Adipocyte (in vitro differentiated cells): ENCODE measurements at places on chromosomes 12 and 14.

DNA sequence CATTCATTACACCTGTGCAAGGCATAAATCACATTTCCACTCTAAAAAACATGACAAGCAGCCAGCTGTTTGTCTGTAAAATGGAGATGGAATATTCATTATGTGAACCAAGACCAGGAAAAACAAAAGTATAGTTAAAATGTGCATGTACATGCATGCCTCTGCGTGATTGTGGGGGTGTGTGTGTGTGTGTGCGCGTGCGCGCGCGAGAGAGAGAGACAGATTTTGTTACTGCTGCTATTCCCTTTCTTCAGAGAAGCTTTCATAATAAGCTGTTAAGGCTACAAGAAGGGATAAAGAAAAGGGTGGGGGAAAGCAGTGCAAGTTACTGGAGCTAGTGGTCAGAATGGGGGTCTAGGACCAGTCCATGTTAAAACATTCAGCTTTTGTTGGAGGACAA is 430.3 kb downstream of the NAV3 start:
- DNase-seq = no peak

GRCh38 chr12:66030217-66030781 is 100.3 kb downstream of the LLPH start:
- no peak for DNase-seq

DNA sequence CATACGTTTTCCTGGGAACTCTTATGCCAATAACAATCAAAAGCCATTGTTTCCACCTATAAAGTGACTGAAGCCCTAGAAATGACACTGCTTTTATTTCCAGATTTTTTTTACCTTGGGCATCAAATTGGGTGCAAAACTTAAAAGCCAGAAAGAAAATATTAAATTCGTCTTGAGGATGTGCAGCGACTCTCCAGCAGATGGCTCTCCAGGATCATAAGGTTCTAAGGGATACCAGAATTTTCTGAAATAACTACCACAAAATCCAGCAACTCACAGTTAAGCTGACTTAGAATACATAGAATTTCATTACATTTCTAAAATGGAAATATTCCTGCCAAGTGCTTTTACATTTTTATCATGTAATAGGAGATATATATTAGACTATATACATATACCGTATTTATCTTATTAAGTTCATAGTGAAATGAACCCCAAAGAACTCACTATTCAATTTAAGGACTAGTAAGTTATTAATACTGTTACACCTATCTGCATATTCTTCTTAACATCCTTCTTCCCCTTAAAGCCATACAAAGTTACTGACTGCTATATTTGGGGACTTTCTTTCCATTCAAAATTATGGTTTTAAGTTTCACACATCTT is 44.0 kb downstream of the ARMH4 start:
- DNase-seq = peak; percentile 85

GRCh38 chr14:67851785-67852410 is 32.3 kb downstream of the RAD51B start:
- DNase-seq = no peak

DNA sequence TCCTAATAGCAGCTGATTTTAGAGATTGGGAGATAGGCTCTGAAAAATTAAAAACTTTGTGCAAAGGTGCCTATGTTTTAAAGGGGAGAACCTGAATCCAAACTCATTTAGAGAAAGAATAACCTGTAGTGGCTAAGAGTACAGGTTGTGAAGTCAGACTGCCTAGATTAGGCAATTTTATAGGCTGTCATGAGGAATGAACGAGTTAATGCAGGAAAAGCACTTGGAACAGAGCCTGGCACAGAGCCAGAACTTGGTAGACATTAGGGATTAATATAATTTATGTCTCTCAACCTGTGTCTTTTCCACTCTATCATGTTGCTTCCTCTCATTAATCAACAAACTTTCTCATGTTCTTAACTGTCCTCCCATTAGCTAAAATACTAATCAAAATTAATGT is 98.1 kb downstream of the WIF1 start:
- DNase-seq = no peak

DNA sequence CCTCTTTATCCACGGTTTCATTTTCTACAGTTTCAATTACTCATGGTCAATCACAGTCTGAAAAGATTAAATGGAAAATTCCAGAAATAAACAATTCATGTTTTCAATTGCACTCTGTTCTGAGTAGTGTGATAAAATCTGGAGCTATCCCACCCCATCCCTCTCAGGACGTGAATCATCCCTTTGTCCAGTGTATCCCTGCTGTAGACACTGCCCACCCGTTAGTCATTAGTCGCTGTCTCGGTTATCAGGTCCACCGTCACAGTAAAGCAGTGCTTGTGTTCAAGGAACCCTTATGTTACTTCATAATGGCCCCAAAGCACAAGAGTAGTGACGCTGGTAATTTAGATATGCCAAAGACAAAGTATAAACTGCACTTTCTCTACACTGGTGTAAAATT is 141.0 kb upstream of the LMNTD1 start:
- peak; percentile 89 for DNase-seq

DNA sequence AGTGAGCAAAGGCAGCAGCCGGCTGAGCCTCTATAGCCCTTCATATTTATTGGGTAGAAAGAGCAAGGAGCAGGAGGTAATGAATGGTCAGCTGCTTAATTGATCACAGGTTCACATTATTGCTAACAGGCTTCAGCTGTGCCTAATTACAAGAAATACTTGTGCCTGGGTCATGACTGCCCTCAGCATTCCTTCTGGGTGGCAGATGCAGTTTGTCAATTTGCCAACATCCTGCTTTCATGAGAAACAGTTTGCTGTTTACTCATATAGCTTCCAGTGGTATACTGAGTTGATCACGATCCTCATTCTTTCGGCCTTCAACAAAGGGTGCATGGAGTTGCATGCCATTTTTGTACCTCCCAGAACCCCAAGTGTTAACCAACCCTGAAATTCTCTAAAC is 81.0 kb upstream of the PLEKHG7 start:
- peak; percentile 20 for DNase-seq

DNA sequence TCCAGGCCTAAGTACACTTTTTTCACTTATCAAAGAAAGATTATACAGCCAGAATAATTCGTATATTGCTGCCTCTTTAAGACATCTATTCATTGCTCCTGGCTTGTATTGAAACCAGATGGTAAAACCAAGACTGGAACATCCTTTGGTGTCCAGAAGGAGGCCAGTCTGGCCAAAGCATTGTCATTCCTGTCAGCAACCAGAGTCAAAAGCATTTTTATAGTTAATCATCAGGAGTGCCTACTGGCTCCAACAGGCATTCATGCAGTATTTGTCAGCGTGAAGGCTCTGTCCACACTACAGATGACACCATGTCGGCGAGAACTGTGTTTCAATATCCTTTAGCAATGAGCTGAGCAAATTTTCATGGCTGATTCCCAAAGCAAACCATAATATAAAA is 118.0 kb upstream of the G2E3 start:
- DNase-seq = peak; percentile 1

DNA sequence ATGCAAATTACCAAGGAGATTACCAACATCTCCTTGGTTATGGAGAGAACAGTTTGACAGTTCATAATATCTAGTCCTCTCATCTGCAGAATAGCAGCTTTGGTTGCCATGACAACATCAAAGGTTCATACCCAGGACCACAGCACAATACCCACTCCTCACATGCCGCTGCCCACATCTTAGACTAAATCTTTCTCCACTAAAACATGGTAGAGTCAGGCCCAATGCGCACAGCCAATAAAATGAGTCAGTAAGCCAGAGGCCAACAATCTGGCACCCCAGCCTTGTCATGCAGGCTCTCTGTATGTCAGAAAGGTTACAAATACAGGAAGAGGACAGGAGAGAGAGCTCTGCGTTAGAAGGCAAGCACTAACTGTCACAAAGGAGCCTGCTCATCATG is 70.6 kb downstream of the KCNK10 start:
- no peak for DNase-seq

GRCh38 chr12:105522166-105522825 is 191.8 kb downstream of the C12orf75 start:
- peak; percentile 42 for DNase-seq

DNA sequence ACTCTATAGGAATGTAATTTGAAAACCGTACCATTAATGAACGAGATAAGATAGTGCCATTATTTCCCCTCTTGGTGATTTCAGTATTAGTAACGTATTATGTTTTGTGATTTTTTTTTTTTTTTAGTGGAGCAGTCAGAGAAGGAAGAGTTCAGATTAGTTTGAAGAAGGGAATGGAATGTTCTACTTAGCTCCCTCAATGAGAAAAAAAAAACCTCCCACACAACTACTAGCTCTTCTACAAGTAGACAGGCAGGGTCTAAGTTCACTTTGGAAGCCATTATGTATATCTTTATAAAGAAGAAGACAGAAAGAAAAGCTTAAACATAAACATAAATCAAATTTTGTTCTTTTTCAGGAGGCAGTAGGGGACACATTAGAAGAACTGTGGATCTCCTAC is 27.3 kb downstream of the PNMA1 start:
- peak; percentile 34 for DNase-seq

GRCh38 chr12:12979731-12980259 is 20.3 kb downstream of the HEBP1 start:
- DNase-seq = peak; percentile 93

- DNase-seq = no peak
These were observed 160.8 kb upstream of the SFSWAP start for GRCh38 chr12:131550121-131550520.

DNA sequence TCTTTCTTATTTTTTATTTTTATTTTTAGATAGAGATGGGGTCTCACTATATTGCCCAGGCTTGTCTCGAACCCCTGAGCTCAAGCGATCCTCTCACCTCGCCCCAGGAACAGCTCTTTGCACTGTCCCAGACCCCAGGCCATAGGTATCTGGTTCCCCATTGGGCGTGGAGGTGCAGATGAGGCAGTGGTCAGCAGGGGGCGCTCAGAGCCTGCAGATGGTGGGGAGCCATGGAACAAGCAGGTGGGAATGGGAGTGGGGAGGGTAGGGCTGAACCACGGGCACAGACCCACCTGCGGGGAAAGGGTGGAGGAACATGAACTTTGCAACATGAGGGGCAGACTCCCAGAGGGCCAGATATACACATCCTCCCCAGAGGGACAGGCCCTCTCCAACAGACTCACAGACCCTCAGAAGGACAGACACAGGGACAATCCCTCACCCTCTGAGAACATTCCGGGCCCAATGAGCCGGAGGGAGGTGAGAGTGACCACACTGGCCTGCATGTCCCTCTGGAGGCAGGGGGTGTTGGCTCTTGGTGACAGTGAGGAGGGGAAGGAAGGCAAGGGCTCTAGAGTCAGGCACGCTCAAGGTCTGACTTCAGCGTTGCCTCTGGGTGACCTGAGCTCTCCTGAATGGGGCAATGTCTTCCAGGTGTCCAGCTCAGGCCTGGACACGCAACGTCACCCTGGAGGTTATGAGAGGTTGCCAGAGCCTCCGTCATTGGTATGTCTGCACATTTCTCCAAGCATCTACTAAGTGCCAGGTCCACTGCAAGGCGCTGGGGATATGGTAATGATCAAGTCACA is 34.9 kb downstream of the KRT80 start:
- DNase-seq = peak; percentile 87

GRCh38 chr12:62268956-62269355 is 8.8 kb downstream of the USP15 start:
- DNase-seq = peak; percentile 61

GRCh38 chr12:57902478-57902969 is 38.8 kb upstream of the ATP23 start:
- peak; percentile 66 for DNase-seq

DNA sequence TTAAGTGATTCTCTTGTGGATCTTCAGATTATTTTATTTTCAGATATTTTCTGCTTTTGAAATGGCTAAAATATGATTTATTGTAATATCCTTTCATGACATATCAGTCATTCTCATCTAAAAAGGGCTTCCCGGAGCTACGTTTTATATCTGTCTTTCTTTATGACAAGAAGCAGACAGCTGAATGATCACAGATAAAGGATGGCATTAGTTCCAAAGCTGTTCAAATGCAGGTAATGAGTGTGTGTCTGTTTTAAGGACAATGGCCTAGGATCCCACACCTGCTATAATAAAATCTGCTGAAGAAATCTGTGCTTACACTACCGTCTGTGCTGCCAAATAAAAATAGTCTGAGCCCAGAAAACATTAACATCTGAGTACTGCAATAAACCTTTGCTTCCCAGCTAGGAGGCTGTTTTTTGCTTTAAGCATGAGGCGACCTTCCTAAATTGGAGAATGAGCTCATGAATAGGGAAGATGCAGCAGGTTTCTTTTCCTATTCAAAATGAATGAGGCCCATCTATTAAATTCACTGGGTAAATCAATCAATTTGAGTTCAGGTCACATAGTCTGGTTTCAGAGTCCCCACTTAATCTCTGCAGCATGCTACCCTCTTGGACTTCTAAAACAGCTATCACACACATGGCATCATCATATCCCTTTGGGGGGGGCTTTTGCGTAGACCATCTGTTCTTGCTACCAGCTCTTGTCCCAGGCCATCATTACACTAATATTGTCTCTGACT is 498.5 kb downstream of the NELL2 start:
- no peak for DNase-seq
